ENCODE measurements at places on chromosomes 5 and 9. TPM values are rescaled to one million over a fixed set of nuclear protein-coding genes. Genes with fewer than 3 reads are reported as not detected.

Gene SPTAN1
- total RNA-seq: 290 TPM

Gene LCN1
- not detected for total RNA-seq

Gene GPR21
- 1.4 TPM for total RNA-seq

Gene HK3
- total RNA-seq: under 0.01 TPM

Gene GFI1B
- not detected for total RNA-seq

Gene ENTREP1
- total RNA-seq: 0.14 TPM

Gene IFNA21
- total RNA-seq: not detected

Gene IRX1
- not detected for total RNA-seq

Gene CCL21
- total RNA-seq: not detected

Gene MARCHF11
- total RNA-seq: not detected

Gene SAXO1
- not detected for total RNA-seq

Gene GABRP
- 1.1 TPM for total RNA-seq

Gene PCDHA1
- not detected for total RNA-seq

Gene CCDC152
- total RNA-seq: 0.72 TPM

Gene OR13F1
- not detected for total RNA-seq

Gene MAML1
- total RNA-seq: 16.2 TPM

Gene SLC36A2
- not detected for total RNA-seq
